ENCODE measurements at places on chromosomes 7 and 10.

DNA sequence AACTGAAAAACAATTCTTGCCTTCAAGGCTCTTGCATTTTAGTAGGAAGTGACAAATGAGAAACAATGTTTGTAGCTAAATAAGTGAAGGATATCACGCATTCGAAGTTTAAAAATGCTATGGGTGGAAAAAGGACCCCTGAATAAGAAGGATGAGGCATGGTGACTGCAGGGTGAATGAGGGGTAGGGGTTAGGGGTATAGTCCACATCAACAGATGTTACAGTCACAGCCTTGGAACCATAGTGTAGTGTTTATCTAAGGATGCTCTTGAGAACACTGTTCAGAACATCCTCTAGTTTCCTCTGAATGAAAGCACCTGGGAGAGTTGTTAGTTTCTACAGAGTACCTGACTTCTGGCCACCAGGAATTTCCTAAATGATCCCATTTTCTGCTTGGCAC lies 157.0 kb downstream of the RELN start:
- DNase-seq, result no peak

- no peak for DNase-seq
Observed at GRCh38 chr7:119596651-119597050, 676.3 kb upstream of the KCND2 start.

- DNase-seq, result no peak
Observed at GRCh38 chr10:70605161-70605560, 2.6 kb upstream of the PRF1 start.

DNA sequence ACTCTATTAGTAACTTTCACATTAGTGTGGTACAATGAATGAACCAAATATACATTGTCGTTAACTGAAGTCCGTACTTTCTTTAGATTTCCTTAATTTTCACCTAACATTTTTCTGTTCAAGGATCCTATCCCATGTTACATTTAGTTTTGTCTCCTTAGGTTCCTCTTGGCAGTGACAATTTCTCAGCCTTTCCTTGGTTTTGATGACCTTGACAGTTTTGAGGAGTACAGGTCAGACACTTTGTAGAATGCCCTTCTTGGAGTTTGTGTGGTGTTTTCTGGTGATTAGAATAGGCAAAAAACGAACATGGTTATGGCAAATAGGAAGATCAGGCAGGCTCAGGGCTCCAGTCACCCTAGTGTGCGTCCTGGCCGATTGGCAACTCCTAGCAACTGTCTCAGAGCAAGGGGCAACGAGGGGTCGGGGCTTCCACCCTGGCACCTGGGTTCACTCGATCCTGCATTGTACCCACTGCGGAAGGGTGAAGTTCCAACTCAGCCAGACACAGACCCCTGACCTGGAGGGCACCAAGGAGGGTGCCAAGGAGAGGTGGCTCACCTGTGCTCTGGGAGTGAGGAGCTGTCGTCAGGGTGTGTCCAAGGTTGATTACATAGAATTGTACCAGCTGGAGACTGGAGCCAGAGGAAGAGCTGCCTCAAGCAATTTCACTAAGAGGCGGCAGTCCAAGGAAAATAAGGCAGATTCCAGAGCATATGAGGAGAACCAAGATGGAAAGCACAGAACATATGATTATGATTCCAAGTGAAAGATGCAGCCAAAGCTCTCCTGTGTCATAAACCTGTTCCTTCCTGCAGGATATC lies 37.5 kb downstream of the PAPSS2 start:
- no peak for DNase-seq

GRCh38 chr7:154383045-154383444 lies 330.8 kb downstream of the DPP6 start:
- no peak for DNase-seq

- DNase-seq, result no peak
Observed at GRCh38 chr10:28839600-28840007, 162.3 kb downstream of the BAMBI start.

DNA sequence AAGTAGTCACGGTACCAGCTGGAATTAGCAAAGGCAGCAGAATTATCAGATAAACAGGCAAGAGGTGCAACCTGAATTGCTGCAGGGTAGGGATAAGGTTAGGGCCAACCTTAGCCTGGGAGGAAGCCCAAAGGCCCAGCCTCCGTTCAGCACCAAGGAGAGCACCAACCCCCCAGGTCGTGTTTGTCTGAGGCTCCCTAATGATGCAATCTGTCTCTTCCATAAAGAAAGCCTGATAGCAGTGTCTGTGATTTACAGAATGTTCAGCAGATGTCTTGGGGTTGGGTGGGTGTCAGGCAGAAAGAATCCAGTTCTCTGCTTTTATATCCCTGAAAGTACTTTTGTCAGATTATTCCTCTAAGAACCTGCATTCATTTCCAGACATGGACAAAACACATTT lies 328.4 kb upstream of the AOAH start:
- DNase-seq, result peak; percentile 70

GRCh38 chr7:54764861-54765260 lies 5.8 kb upstream of the SEC61G start:
- DNase-seq, result no peak

GRCh38 chr10:63987212-63987611 lies 466.0 kb downstream of the REEP3 start:
- no peak for DNase-seq

GRCh38 chr10:127034790-127035189 lies 129.6 kb downstream of the DOCK1 start:
- no peak for DNase-seq

DNA sequence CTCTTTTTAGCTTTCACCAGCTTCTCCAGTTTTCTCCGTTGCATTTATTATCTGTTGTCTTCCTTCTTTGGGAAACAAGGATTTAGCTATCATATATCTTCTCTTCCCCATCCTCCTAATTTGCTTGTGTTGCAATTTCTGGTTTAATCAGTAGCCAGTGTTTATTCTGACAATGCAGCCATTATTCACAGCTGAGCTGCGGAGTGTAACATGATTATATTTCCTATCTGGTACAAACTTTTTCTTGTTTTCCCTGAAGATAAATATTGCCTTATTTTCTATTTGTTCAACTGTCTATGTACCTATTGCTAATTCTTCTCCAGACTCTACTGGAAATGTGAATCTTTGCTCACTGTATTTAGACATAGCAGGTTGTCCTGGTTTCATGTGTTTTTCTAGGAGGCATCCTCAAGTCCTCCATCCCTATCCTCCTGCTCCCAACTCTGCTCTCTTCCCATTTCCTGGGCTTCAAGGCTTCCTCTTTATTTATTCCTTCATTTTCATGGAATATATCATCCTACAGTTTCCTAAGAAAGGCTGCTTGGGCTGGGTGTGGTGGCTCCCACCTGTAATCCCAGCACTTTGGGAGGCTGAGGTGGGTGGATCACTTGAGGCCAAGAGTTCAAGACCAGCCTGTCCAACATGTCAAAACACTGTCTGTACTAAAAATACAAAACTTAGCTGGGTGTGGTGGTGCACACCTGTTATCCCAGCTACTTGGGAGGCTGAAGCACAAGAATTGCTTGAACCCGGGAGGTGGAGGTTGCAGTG lies 72.4 kb upstream of the KDM7A start:
- DNase-seq, result peak; percentile 40

DNA sequence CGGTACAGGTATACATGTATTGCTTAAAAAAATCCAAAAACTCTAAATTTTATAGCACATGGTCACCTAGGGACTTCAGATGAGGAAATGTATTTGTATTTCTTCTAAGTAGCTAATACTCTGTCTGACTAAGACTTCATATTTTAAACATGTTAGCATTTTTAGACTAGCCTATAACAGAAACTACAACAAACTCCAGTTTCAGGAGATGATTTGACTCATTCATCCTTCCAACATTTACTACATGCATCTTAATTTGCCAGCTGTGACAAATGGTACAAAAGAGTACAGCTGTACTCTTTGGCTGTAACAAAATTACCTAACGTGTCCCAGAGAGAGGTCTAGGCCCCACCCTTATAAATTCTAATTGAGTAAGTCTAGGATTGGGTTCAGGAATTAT lies 22.2 kb downstream of the TMEM209 start:
- DNase-seq, result no peak

DNA sequence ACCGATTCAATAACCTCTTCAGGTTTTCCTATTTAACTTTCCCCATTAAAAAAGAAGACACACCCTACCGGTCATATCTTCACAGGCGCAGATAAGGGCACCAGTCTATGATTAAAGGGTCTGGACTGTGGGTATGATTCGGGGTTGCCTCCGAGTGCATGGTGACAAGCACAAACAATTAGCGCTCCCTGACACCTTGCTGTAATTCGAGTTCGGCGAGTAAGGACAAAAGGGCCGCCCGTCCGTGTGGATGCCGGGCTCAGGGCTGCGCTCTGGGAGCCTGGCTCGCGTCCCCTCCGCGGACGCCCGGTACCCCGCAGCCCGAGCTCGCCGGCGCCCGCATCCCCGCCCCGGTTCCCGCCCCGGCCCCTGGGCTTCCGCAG lies 111.9 kb upstream of the RHEB start:
- peak; percentile 56 for DNase-seq

DNA sequence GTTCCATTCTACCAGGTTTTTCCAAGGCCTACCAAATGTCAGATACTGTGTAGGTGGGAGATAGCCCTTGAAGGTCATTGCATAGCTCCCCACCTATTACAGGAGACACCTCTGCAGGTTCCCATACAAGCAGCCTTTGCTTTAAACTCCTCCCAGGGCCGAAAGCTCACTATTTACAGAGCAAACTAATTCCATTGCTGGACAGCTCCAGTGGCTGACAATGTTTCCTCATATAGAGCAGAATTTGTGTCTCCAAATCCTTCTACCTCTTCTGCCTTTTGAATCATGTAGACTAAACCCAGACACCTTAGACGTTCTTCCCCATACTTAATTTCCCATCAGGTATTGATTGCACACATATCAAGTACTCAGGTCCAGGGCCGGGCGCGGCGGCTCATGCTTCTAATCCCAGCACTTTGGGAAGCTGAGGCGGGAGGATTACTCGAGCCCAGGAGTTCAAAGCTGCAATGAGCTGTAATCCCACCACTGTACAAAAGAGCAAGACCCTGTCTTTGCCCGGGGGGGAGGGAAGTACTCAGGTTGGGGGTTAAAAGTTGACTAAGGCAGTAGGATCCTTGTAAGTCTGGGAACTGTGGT lies 2.1 kb downstream of the CNNM1 start:
- DNase-seq, result peak; percentile 30

DNA sequence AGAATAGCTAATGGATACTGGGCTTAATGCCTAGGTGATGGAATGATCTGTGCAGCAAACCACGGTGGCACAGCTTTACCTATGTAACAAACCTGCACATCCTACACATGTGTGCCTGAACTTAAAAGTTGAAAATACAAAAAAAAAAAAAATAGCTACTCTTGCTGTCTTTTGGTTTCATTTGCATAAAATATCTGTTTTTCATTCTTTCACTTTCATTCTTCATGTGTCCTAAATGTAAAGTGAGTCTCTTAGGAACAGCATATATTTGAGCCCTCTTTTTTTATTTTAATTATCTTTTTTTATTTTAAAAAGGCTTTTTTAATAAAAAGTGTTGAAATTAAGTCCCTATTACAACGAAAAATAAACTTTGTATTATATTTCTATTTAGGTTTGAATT lies 836.1 kb upstream of the KCND2 start:
- no peak for DNase-seq

GRCh38 chr10:32959006-32959920 lies 1.2 kb upstream of the ITGB1 start:
- no peak for DNase-seq

- DNase-seq, result peak; percentile 92
Observed at GRCh38 chr7:136523571-136523970, 344.9 kb upstream of the CHRM2 start.

- DNase-seq, result no peak
Observed at GRCh38 chr10:73581918-73582317, 9.2 kb downstream of the USP54 start.

GRCh38 chr7:29281782-29282541 lies 87.4 kb downstream of the CHN2 start:
- DNase-seq, result no peak

- peak; percentile 17 for DNase-seq
Observed at GRCh38 chr7:12504149-12504548, 66.4 kb upstream of the SCIN start.

DNA sequence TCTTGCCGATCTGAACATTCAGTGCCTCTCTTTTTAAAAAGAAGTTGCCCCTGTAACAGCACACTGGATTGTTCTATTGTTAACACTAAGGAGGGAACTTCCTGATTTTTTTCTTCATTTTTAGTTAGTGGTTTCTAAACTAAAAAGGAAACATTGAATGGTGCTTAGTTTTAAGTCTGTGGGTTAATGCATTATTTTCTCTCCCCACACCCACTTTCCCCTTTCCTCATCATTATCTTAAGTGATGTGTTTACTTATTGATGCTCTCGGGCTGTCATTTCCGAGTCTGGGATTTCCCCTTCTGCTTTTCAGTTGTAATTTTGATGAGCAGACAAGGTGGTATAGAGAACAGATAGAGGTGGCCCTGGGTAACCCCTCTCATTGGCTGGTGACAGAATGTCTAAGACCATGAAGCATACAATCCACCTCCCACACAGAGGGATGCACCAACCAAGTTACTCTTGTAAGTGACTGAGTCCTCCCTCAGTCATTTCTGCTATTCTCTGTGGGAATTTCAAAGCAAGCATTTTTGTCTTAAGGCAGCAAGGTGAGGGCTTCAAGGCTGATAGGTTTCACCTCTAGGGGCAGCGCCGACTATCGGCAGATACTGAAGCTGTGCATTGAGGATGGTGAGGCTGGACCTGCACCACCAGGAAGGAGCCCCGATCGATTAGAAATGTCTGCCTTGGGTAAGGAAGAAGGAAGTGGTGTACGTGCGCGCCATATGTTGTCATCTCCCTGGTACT lies 49.5 kb downstream of the CHN2 start:
- DNase-seq, result no peak

DNA sequence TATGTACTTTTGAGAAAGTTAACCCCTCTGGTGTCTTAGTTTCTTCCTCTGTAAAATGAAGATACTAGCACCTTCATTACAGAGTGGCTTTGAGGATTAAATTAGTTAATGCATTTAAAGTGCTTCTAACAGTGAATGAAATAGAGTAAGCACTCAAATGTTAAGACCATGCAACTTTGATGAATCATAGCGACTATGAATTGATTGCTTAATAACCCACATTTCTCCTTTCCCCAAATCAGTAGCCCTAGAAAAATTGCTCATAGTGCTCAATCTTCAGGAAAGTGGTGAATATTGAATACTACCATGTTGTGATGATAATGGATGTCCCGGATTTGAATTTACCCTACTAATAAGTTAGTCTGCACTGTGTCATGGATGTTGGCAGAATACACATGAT lies 48.1 kb downstream of the CD36 start:
- DNase-seq, result no peak

DNA sequence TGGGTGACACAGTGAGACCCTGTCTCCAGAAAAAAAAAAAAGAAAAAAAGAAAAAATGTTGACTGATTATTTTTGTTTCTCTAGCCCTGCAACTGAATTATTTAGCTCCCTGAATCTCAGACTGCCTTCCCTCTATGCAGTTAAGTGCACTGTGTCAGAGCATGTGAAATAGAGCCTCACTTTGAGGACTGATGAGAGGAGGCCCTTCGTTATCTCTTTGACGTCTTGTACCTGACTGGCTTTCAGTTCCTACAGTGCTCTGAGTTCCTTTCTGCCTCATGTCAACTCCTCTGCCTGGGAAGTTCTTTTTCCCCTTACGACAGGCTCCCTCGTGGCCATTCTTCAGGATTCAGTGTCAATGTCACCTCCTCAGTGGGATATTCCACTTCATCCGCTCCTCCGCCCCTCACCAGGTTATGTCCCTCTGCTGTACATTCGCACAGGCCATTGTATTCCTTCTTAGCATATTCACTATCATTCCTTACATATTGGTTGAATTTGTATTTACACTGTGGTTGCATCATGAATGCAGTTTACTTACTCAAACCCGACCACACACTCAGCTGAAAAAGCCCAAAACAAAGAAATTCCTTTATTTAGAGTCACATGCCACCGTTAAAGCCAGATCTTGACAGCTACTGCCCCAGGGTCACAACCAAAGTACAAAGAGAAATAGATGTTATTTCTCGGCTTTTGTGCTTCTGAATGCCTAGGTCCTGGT lies 18.1 kb upstream of the CAMK2G start:
- no peak for DNase-seq
